Inflammatory macrophage treated with lipopolysaccharide for 1 hour (primary cell): ENCODE measurements at places on chromosomes 16 and 17.
A peak's percentile ranks its signal among the peaks of the same experiment; 100 is the strongest.

DNA sequence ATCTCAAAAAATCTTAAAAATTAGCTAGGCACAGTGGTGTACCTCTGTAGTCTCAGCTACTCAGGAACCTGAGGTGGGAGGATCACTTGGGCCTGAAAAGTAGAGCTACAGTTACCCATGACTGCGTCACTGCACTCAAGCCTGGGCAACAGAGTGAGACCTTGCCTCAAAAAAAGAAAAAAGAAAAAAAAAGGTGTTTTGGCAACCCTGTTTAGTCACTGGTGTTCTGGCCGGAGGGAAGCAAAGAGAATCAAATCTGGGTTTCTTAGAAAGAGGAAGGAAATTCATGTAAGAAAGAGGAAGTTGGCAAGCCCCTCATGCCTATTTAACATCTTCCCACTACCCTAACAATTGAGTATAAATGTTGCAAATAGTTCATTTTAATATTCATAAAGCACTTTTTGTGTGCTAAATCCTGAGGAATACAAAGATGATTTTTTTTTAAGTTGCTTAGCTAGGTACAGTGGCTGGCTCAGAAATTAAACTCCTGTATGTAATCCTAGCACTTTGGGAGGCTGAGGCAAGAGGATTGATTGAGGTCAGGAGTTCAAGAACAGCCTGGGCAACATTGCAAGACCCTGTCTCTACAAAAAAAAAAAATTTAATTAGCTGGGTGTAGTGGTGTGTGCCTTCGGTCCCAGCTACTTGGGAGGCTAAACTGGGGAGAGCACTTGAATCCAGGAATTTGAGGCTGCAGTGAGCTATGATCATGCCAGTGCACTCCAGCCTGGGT lies 6.5 kb upstream of the USP32 start:
- DNase-seq, result peak; percentile 90

DNA sequence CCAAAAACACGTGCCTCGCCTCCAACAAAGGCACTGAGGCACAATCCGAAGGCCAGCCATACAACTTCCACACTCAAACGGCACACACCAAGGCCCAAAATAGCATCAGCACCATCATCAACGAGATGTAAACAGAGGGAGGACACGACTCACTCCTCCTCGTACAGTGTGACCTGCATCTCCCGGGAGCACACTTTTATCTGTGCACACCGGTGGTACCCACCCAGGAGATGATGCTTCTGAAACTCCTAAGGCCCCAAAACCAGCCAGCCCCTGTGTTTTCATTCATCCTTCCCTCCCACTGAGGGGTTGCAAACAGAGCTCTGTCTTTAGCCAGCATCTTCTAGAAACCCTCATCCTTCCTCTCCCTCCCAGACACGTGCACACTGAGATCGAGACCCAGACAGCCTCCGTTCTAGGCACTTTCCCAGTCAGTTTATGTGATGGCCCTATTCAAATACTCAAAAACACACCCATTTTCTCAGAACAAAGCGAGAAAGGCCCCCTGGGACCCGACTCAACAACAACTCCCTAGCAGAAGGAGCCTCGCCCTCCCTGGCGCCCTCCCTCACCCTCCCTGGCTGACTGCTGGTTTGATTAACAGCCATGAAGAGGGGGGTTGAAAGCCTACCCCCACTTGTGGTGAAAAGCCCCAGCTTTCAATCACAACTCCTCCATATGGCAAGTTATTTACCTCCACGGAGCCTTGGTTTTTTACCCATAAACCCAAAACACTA lies 76.3 kb downstream of the GAS7 start:
- no peak for DNase-seq

- DNase-seq, result no peak
These were observed 4.4 kb downstream of the TRAP1 start for GRCh38 chr16:3712861-3713372.

DNA sequence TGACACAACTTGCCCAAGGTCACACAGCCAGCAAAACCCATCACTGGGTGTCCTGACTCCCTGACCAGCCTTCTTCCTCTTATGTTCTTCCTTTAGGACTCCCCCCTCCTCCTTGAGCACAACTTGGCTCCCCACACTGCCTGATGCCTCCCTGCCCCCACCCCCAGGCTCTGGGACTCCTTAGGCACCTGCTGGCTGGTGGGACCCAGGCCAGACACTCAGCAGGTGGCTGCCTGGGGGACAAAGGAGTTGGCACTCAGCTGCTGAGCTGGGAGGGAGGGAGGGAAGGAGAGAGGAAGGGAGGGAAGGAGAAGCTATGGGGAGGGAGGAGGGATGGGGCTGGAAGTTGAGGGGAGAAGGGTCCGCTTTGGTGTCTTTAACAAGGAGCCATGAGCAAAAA lies 8.0 kb downstream of the SEZ6 start:
- DNase-seq, result no peak

GRCh38 chr17:7406235-7406825 lies 1.3 kb upstream of the NLGN2 start:
- no peak for DNase-seq
